Fibroblast of the aortic adventitia (primary cell): ENCODE measurements at places on chromosomes 16 and 17. TPM values are rescaled to one million over a fixed set of nuclear protein-coding genes. Genes with fewer than 3 reads are reported as not detected.

CES3 gene
- 0.54 TPM in 1 of 2 replicates, not detected in the other for total RNA-seq

AHSP gene
- not detected in 2 replicates for total RNA-seq

SHISA6 gene
- not detected in 2 replicates for total RNA-seq

GP2 gene
- not detected in 2 replicates for total RNA-seq

PLA2G10 gene
- not detected in 2 replicates for total RNA-seq

PLCD3 gene
- 56.0 and 86.3 TPM in 2 replicates for total RNA-seq

THAP11 gene
- total RNA-seq, result 19.8 and 21.1 TPM in 2 replicates
